ENCODE measurements at places on chromosomes 6 and 20.

GRCh38 chr6:71038711-71039344 lies 82.0 kb upstream of the B3GAT2 start:
- no peak for DNase-seq

DNA sequence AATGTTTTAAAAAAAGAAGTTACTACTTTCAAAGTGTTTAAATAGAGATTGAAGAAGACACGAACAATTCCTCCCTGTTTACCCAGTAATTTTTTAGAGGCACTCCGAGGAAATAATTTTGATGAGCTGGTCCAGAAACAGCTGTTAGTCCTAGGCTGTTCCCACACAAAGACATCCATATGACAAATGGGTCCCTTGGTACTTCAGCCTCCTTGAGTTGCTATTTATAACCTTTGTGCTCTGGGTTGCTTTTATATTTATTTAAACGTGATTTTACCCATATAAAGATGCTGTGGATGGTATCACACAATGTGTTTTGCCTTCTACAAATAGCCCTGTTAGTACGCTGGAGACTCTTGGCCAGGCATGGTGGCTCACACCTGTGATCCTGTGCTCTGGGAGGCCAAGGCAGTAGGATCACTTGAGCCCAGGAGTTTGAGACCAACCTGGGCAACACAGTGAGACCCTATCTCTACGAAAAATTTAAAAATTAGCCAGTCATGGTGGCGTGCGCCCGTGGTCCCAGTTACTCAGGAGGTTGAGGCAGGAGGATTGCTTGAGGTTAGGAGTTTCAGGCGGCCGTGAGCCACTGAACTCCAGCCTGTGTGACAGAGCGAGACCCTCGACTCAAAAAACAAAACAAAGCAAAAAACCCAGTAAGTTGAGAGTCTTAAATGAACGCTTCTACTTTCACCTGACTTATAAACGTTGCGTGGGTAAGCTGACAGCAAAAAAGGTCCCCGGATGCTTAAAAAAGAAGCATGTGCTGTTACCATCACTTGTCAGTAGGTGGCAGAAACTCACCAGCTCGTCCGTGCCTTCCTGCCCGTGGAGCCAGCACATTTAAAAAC lies 56.9 kb upstream of the ARMH2 start:
- peak; percentile 40 for DNase-seq

- DNase-seq = no peak
Observed at GRCh38 chr20:49666911-49667310, 46.8 kb downstream of the B4GALT5 start.

DNA sequence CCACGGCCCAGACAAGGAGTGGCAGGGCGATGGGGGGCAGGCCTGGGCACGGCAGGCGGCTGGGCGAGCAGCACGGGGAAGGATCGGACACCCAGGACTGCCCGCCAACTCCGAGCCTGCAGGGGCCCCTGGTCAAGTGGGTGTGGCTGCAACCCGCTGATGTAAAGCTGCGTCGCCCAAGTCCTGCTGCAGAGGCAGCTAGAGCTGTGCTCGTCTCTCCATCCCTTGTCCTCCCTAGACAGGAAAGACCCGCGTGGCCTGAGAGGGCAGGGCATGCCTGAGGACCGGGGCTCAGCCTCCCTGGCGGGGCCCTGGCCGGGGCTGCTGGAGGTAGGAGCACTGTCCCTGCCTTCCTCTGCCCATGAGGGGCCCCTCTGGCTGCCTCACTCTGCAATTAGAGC lies 281.2 kb downstream of the CDH4 start:
- DNase-seq = no peak

DNA sequence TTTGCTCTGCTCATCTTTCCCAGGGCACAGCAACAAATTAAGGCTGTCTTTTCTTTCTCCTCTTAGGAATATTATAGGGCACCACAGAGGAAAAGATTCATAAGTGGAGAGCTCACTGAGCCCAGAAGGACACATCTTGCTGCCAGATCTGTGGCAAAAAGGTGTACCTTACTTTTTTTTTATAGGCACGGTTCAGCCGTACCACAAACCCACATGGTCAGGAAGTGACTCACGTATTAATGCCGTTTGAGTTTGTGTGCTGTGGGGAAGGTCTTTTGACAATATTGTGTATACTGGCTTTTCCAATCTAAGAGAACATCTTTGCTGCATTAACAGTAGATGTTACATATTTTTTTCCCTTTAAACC lies 28.4 kb downstream of the PAQR8 start:
- no peak for DNase-seq
